ENCODE measurements at places on chromosomes 7 and 10. TPM values are rescaled to one million over a fixed set of nuclear protein-coding genes. Genes with fewer than 3 reads are reported as not detected.

CHRM2 gene
- 44.5 TPM for total RNA-seq

NRG3 gene
- not detected for total RNA-seq

PNLIPRP1 gene
- not detected for total RNA-seq

IRF5 gene
- total RNA-seq = not detected

AFAP1L2 gene
- total RNA-seq = 0.14 TPM

MYO1G gene
- under 0.01 TPM for total RNA-seq

UNC5B gene
- 22.0 TPM for total RNA-seq

TRIM73 gene
- 0.71 TPM for total RNA-seq

GIMAP5 gene
- total RNA-seq = 0.14 TPM
